ENCODE measurements at places on chromosomes 4 and X.

DNA sequence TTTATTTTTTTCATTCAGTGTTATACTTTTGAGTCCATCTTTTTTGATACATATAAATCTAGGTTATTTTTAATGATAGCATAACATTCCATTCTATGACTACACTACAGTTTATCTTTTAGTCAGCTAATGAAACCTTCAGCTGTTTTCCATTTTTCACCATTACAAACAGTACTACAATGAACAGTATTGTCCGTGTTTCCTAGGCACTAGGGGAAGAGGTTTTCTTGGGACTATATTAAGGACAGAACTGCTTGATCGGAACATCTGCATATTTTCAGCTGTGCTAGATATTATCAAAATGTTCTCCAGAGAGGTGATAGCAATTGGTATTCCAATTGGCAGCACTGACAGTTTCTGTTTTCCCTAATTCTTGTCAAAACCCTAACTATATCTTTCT, 44.3 kb upstream of the HCCS start:
- DNase-seq: no peak

DNA sequence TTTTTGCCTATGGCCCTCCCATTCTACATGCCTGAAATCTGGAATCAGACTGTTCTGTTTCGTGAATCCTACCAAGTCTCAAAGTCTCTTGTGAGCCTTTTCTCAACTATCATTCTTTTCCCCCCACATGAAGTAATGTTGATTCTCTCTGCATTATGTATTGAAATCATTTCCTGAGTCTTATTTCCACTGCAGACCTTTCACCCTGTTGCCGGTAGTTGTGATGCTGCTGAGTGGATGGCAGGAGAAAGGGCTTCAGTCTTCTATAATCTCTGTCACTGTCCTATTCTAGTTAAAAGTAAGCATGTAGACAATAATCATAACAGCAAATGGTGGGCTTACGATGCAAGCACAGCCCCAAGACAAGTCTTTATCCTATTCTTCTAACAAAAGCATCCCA, 75.0 kb downstream of the TBC1D9 start:
- no peak for DNase-seq

DNA sequence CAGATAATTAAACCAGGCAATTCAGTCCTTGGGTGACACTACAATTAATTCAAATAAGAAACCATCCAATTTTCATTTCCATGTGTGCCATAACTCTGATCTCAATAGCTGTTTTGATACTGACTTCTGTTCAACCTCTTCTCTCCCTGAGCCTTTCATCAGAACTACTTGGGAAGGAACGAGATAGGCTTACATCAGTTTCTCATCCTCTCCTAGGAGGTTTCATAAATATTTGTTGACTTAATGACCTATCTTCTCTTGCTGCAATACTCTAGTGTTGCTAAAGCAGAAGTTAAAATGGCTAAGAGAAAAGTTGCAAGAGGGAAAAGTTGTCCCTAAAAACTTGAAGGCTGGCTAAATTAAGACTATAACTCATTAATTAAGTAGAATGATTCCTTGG, 41.8 kb downstream of the PRKG2 start:
- no peak for DNase-seq

DNA sequence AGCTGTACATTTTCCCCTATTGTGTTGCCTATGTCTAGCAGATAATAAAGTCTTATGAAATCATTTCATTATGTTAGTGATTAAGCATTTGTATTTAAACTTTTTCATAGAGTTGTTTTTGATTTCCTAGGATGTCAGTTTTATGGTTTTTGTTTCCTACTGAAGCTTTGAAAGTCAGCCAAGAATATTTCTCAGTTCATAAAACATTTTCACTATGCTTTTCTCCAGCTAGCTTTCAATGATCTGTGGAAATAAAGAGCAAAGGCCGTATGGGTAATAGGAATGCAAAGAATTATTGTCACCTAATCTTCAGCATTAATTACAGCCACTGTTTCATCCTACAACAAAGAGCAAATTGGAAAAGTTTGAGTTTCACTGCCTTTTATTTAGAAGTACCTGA, 145.7 kb upstream of the NUDT6 start:
- DNase-seq: no peak

DNA sequence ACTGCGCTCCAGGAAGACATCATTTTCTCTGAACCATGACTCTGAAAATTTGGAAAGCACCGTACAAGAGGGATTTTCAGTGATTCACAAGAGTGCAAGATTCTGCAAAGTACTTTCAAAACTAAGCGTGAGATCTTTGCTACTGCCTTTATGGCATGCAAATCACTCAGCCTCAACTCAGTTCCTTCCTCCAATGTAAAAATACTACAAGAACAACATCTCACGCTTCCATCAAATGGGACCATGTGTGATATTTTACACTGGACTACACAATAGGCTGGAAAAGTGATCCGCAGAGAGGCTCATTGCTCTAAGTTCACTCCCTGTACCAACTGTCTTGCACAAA, 674 bp upstream of the IL15 start:
- no peak for DNase-seq

GRCh38 chr4:144645631-144646522, at the start of gene HHIP:
Gene HHIP (plus strand): TSS chr4:144646156. CDS start chr4:144646676, 520 bp downstream.
- peak; percentile 19 for DNase-seq

DNA sequence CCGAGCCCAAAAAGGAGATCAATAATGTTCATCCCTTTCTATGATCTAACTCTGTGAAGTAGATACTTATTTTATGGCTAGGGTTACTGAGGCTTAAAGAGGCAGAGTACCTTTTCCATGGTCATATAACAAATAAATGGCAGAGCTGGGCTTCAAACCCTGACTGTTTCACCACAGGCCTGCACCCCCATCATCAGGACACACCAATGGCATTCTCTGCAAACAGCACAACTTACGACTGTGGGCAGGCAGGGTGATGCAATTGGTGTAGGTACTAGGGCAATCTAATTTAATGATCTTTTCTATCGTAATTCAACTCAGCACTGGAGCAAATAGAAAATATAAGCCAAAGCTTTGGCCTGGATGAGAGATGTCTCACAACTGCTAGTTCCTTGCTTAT, 118.8 kb upstream of the CBR4 start:
- DNase-seq: no peak

GRCh38 chrX:7159149-7159861, 11.4 kb upstream of the PUDP start:
- no peak for DNase-seq

DNA sequence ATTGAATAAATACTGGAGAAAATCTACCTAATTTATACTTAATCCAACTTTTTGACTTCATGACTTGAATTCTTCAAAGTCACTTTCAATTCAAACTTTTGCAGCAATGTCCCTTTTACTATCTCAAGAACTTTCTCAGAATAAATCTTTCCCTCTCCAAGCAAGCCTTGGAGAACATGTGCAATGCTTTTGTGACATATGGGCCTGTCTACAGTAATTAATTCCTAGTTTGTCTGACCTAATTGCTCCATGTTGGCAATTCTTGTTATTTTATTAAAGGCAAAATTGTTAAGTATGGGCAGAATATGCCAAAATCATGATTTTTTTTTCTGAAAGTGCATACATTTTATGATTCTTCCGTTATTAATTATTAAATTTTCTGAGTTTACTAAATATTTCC, 1115.3 kb downstream of the PDHA2 start:
- no peak for DNase-seq

DNA sequence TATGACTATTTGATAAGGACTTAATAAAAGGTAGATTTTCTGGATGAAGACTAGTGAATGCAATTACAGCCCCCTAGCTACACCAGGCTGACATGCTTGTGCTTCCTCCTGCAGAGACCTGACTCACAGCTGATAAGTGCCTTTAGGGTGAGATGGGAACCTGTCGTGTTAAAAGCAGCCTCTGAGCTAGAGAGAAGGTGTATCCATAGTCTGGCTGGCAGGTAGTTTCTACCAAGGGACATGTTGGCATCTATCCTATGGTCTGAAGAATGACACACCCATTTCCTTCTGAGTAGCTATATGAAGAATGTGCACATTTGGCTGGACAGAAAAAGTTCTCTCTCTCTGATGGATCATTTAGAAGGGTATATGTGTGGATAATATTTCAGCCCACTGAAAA, 64.1 kb downstream of the PARM1 start:
- no peak for DNase-seq

DNA sequence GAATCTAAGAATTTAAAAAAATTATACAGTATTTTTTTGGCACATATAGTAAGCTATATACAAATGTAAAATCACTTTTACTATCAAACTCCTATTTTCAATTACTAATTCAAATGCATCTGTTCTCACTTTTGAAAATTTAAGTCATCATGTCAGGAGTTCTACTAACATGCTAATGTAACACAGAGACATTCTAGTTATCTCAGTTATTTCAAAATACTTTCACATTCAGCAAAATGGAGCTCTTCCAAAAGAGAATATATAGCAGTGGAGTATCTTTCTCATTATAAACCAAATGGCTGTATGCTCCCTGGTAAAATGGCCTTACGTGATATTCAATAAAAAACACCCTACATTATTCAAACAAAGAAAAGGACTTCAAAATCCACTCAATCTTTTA, 42.3 kb downstream of the RFC1 start:
- no peak for DNase-seq

- DNase-seq: no peak
Measured at GRCh38 chr4:121551271-121551670, 145.5 kb downstream of the ANXA5 start.

DNA sequence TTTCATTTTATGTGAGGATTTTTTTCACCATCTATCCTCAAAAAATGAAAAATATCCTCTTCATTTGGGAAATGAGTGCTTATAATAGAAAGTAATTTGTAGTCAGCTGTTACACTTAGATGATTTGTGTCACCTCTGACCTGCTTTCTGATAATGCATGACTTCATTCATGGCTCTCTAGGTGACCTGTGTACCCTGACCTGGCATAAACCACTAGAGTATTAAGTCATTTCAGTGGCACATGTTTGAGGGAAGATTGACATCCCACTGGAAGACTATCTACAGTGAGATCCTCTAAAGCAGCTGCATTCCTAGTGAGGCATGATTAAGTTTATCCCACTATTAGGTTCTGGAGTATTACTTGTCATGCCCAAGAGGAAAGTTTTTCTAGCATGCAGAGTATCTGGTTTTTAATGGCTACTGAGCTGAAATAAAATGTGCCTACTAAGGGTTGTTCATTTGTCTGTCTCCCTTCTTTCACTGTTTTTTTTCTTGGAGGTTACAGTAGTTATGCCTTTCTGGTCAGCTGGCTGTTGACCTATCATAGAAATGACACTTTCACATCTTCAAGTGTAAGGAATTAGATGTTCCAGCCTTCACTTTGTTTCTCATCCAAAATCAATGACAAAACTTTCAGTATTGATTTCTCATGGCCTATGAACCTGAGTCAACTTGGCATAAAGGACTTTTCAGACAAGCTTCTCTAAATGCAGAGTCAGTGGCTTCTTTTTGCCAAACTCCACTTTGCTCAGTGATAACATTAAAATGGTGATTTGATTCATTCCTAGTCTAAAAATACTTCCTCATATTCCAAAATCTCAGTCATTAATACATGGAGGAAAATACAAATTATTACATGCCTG, 33.1 kb downstream of the TET2 start:
- DNase-seq: no peak

GRCh38 chr4:64581422-64581821, 172.2 kb upstream of the TECRL start:
- DNase-seq: no peak

DNA sequence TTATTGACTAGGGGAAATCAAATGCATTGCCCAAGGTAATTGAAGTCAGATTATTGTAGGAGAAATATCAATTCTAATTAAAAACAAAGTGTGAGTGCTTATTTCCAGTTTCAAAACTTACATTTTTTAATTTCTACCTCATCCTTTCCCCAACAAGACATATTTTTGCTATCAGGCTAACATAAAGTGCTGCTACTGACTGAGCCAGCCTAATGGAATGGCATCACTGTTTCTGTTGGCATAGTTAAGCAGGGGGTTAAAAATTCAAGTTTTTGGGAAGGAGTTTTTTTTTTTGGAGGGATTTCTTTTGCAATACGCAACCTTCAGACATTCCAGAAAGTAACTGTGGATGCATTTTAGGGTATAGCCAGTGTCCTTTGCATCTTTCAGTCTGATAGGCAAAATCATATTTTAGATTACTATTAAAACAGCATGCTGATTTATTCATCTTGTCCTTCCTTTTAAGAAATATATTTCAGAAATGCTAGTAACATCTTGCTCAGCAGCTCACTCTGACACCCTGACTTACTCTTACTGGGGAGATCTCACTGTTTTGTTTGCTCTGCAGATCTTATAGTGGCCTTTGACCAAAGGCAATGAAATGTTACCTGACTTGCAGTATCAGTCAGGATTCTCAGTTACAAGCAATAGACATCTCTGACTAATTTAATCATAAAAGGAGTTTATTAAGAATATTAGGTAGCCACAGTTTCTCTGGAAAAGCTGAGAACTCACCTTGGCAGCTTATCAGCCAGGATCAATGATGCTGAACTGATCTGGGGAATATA, 24.4 kb downstream of the GAB1 start:
- DNase-seq: no peak

- DNase-seq: no peak
Measured at GRCh38 chr4:123869286-123870215, 473.0 kb downstream of the SPRY1 start.
